Natural killer cell (primary cell): ENCODE measurements at places on chromosomes 2 and 18.

DNA sequence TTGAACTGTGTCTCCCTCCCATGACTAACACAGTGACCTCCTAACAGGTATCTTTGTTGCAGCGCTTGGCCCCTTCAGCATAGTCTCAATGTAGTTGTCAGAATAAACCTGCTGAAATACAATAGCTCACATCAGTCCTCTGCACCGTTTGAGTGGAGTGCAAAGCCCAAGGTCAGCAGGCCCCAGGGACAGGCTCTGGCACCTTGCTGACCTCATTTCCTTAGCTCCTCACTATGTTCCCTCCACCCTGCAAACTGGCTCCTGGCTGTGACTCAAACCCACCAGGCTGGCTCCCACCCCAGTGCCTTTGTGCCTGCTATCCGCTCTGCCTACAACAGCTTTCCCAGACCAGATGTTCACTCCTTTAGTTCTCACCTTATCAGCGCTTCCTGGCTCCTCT is 146.7 kb downstream of the LRATD1 start:
- H3K36me3 ChIP-seq, result no peaks in the 10 kb centered on the region
- no peaks in the 10 kb centered on the region for H3K27me3 ChIP-seq
- no peak overlapping the region for H3K27ac ChIP-seq
- H3K4me1 ChIP-seq, result no peaks in the 10 kb centered on the region
- H3K4me3 ChIP-seq, result no peak overlapping the region
- DNase-seq, result no peak

- H3K27me3 ChIP-seq, result no peaks in the 10 kb centered on the region
- H3K36me3 ChIP-seq, result no peaks in the 10 kb centered on the region
- H3K27ac ChIP-seq, result no peak overlapping the region
- DNase-seq, result no peak
Observed at GRCh38 chr18:44541159-44541558, 139.5 kb upstream of the SETBP1 start.

DNA sequence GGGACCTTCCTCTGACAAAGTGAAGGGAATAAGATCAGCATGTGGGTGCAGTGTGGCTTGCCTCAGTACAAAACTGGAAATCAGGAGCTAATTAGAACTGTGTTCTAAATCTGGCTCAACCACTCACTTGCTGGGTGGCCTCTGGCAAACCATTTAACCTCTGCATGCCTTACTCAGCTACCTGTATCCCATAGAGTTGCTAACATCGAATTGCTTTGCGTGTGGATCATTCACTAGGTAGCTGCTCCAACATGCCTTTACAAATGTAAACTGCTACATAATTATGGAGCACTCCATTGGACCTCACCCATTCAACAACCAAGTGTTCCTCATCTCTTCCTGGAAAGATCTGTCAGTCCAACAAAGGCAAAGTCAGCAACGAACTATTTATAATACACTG is 19.0 kb downstream of the PLEKHM3 start:
- no peak overlapping the region for H3K27ac ChIP-seq
- H3K36me3 ChIP-seq, result no peaks in the 10 kb centered on the region

- no peaks in the 10 kb centered on the region for H3K36me3 ChIP-seq
- no peaks in the 10 kb centered on the region for H3K27me3 ChIP-seq
- no peak overlapping the region for H3K27ac ChIP-seq
- H3K4me1 ChIP-seq, result no peaks in the 10 kb centered on the region
Observed at GRCh38 chr2:118351796-118352195, 263.5 kb downstream of the INSIG2 start.

DNA sequence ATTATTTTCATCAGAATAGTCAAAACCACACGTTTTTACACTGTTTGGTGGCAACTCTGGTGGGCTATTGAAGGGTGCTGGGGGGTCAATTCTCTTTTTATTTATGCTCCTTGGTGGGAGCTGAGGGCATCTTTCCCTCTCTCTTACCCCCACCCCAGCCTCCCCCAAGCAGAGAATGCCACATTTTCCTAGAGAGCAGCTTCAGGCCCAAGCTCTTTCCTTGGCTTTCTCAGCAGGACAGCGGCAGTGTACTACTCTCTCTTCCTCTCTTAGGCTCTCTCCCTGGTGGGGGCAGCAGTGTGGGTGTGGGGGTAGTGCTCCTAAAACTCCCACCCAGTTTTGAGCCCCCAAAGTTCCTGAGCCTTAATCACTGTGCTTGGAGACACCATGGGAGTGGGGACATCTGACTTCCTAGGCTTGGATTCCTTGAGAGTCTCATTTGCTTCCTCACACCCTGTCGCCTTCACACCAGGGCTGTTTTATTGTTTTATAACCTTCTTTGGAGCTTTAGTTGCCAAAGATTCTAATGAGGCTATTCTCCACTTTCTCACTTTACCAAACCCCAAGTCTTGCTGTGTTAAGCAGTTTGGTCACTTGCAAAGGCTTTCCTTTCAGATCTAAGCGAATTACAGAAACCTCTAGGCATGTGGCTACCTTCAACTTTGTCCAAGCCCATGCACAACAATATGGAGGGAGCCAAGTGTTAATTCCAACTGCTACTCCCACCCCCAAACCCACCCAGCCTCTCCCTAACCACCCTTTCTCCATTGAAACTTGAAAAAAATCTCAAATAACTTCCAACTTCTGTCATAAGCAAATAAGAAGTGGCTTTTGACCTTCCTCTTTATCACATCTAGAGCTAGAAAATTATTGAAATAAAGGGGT is 6.0 kb upstream of the HOXD4 start:
- peaks cover 61% of the 10 kb centered on the region for H3K27me3 ChIP-seq
- no peaks in the 10 kb centered on the region for H3K36me3 ChIP-seq
- peaks cover 7% of the 10 kb centered on the region for H3K4me1 ChIP-seq
- H3K4me3 ChIP-seq, result no peak overlapping the region

GRCh38 chr2:31957354-31958139 is 53.3 kb downstream of the MEMO1 start:
- no peak for DNase-seq
- H3K27ac ChIP-seq, result peak overlapping the region; percentile 7
- H3K36me3 ChIP-seq, result no peaks in the 10 kb centered on the region
- H3K27me3 ChIP-seq, result no peaks in the 10 kb centered on the region
- H3K4me1 ChIP-seq, result peaks cover 25% of the 10 kb centered on the region
- H3K4me3 ChIP-seq, result no peak overlapping the region

DNA sequence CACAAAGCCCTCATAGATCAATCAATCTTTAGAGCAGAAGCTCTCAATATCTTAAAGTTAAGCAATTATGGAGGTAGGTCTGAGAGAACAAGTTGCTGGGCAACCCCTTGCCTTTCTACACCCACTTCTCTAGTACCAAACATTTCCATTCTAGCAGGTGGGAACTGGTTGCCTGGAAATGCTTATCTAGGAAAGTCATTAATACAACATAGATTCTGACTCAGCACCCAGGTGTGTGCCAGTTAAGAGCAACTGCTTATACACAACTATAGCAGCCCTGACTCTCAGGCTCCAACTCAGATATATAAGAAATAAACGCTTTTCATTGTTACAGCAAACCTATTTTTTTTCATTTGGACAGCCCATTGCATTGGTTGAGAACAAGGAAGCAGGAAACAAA is 237.7 kb downstream of the IRS1 start:
- H3K36me3 ChIP-seq, result no peaks in the 10 kb centered on the region
- H3K4me1 ChIP-seq, result no peaks in the 10 kb centered on the region
- H3K4me3 ChIP-seq, result no peak overlapping the region
- DNase-seq, result no peak
- H3K27me3 ChIP-seq, result no peaks in the 10 kb centered on the region
- H3K27ac ChIP-seq, result no peak overlapping the region

GRCh38 chr2:120314690-120315366 is 31.1 kb upstream of the INHBB start:
- H3K4me3 ChIP-seq, result no peak overlapping the region
- no peaks in the 10 kb centered on the region for H3K27me3 ChIP-seq
- H3K27ac ChIP-seq, result no peak overlapping the region

DNA sequence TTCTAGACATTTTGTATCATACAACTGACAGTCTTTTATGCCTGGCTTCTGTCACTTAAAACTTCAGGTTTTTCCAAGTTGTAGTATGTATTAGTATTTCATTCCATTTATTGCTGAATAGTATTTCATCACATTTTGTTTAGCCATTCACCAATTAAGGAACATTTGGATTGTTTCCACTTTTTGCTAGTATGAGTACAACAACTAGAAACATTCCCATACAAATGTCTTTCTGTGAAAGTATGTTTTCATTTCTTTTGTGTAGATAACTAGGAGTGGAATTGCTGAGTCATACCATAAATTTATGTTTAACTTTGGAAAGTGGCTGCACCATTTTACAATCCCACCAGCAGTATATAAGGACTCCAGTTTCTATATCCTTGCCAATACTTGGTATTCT is 135.9 kb downstream of the ATAD2B start:
- H3K27me3 ChIP-seq, result no peaks in the 10 kb centered on the region
- H3K36me3 ChIP-seq, result peaks cover 8% of the 10 kb centered on the region
- no peaks in the 10 kb centered on the region for H3K4me1 ChIP-seq
- H3K27ac ChIP-seq, result no peak overlapping the region

GRCh38 chr2:162734866-162735265 is 103.7 kb downstream of the KCNH7 start:
- H3K27me3 ChIP-seq, result no peaks in the 10 kb centered on the region
- H3K4me1 ChIP-seq, result no peaks in the 10 kb centered on the region
- H3K4me3 ChIP-seq, result no peak overlapping the region

DNA sequence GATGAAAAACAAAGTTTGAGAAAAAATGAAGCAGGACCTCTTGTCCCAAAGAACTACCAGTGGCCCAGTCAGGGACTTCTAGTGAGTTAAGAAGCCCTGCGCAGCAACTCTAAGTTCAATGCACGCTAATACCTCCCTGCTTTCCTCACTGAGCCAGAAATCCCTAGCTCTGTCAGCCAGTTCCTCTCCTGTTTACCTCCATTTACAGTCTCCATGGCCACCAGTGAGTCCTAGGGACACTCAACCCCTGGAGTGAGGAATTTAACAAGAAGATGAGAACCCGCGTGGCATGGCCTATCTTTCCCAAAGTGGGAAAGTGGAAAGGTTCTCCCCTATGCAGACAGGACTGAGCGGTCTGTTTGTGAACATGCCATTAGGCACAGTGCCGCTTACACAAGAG is 31.0 kb downstream of the MRPL33 start:
- no peak for DNase-seq
- H3K36me3 ChIP-seq, result no peaks in the 10 kb centered on the region
- peaks cover 4% of the 10 kb centered on the region for H3K4me1 ChIP-seq
- H3K27ac ChIP-seq, result no peak overlapping the region

DNA sequence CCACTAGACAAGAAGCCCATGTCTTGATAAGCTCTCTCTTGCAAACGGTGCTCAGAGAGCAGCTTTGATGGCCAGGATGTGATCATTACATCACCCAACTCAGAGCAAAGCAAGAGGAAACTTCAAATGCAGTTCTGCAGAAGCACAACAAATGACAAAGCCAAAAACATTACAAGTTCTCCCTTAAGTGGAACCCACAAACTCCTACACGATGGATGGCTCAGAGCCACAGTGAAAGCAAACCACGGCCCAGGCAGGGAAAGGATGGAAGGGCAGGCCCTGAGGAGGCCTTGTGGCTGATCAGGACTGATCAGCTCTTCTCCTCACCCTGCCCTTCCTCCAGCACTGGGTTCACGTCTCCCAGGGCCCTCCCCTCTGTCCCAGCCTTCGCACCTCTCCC is 326.4 kb downstream of the EIPR1 start:
- DNase-seq, result no peak
- H3K4me3 ChIP-seq, result no peak overlapping the region

GRCh38 chr18:54880395-54881105 is 52.3 kb downstream of the RAB27B start:
- no peak overlapping the region for H3K27ac ChIP-seq
- no peaks in the 10 kb centered on the region for H3K27me3 ChIP-seq
- peaks cover 42% of the 10 kb centered on the region for H3K36me3 ChIP-seq
- no peaks in the 10 kb centered on the region for H3K4me1 ChIP-seq

GRCh38 chr18:49572611-49573345 is 10.9 kb downstream of the LIPG start:
- DNase-seq, result no peak
- no peaks in the 10 kb centered on the region for H3K36me3 ChIP-seq
- no peak overlapping the region for H3K4me3 ChIP-seq
- H3K27me3 ChIP-seq, result no peaks in the 10 kb centered on the region
- H3K27ac ChIP-seq, result no peak overlapping the region

DNA sequence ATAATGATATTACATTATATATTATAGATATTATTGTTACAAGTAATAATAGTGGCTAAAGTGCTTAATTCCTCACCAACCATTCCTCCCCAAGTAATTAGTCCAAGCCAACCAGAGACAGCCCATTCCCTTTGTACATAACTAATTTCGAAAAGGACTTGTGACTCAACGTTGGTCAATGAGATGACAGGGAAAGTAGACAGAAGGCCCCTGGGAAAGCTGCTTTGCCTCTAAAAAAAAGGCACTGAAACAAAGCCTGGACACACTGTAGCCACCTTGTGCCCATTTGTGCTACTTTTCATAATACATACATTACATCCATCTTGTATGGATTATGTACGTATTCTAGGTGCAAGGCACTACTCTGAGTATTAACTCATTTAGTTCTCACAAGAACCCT is 28.8 kb downstream of the COLEC12 start:
- no peak for DNase-seq
- H3K4me3 ChIP-seq, result no peak overlapping the region
- H3K4me1 ChIP-seq, result no peaks in the 10 kb centered on the region
- H3K27me3 ChIP-seq, result no peaks in the 10 kb centered on the region

- H3K36me3 ChIP-seq, result peaks cover 22% of the 10 kb centered on the region
- DNase-seq, result peak; percentile 53
- no peaks in the 10 kb centered on the region for H3K27me3 ChIP-seq
- H3K27ac ChIP-seq, result no peak overlapping the region
- no peak overlapping the region for H3K4me3 ChIP-seq
Observed at GRCh38 chr2:71348302-71348701, 16.7 kb downstream of the ZNF638 start.

DNA sequence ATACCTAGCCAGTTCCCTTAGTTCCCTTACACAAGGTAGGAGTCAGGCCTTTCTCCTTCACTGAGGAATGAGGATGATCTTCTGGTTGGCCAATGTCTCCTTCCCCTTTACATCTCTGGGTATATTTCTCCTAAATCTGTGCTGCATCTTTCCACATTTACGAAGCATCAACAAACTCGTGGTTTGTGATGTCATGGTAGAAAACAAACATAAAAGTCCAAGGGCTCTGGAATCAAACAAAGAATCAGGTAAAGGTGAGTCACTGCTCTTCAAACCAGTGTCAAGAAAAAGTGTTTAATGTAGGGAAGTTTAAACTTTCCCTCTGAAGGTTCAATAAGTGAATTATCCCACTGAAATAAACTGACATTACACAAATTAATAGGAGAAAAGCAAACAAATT is 122.9 kb downstream of the METTL8 start:
- no peak for DNase-seq
- no peaks in the 10 kb centered on the region for H3K4me1 ChIP-seq
- no peaks in the 10 kb centered on the region for H3K36me3 ChIP-seq
- H3K27me3 ChIP-seq, result no peaks in the 10 kb centered on the region

DNA sequence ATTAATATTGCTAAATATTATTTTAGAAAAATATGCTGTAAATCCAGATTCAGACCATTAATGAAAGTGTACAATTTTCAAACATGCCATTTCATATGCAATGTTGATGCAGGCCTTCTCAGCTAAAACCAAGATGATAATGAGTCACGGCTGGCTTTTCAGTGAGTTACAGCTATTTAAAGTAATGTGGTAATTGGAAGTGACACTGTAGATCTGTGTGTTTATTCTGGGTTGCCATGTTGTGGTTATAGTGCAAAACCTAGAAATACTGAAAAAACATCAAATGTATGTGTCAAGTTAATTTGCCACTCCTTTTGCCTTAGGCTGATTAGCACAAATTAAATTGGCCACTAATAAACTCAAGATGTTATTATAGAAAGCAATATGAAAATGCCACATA is 506.6 kb downstream of the ERBB4 start:
- no peaks in the 10 kb centered on the region for H3K4me1 ChIP-seq
- DNase-seq, result no peak
- H3K36me3 ChIP-seq, result no peaks in the 10 kb centered on the region
